Smooth muscle cell of trachea (primary cell): ENCODE measurements at places on chromosomes 7 and 10. TPM values are rescaled to one million over a fixed set of nuclear protein-coding genes. Genes with fewer than 3 reads are reported as not detected.

Gene CCDC186
- 11.6 and 22.0 TPM in 2 replicates for total RNA-seq

Gene SP4
- total RNA-seq, result 4.5 and 4.8 TPM in 2 replicates

Gene POM121C
- total RNA-seq, result 12.1 and 12.4 TPM in 2 replicates

Gene CPA2
- total RNA-seq, result not detected in 2 replicates

Gene ASZ1
- total RNA-seq, result not detected in 2 replicates

Gene MRC1
- total RNA-seq, result under 0.01 TPM in 1 of 2 replicates, not detected in the other

Gene ANXA8
- total RNA-seq, result 0.15 and 0.33 TPM in 2 replicates

Gene ZFAND2A
- total RNA-seq, result 10.6 and 13.4 TPM in 2 replicates

Gene ADIRF
- total RNA-seq, result 159 and 195 TPM in 2 replicates

Gene ICA1
- total RNA-seq, result 0.33 and 0.44 TPM in 2 replicates

Gene ENKUR
- total RNA-seq, result under 0.01 TPM in 1 of 2 replicates, not detected in the other

Gene HTR7
- 0.58 and 0.83 TPM in 2 replicates for total RNA-seq

Gene ZNF3
- 24.9 and 32.3 TPM in 2 replicates for total RNA-seq

Gene CC2D2B
- under 0.01 TPM in 1 of 2 replicates, not detected in the other for total RNA-seq

Gene NSUN6
- total RNA-seq, result 8.9 and 13.5 TPM in 2 replicates

Gene EN2
- total RNA-seq, result not detected in 2 replicates

Gene TCERG1L
- not detected in 2 replicates for total RNA-seq

Gene CTAGE6
- 0.58 and 0.66 TPM in 2 replicates for total RNA-seq

Gene CRTAC1
- not detected in 2 replicates for total RNA-seq

Gene DYNC1I1
- total RNA-seq, result 0.66 and 1.9 TPM in 2 replicates

Gene SPAM1
- not detected in 2 replicates for total RNA-seq

Gene PRSS37
- not detected in 2 replicates for total RNA-seq

Gene NUTM2A
- 0.29 and 2.3 TPM in 2 replicates for total RNA-seq

Gene SPDYE2
- not detected in 2 replicates for total RNA-seq

Gene ZC3HAV1
- total RNA-seq, result 33.9 and 43.2 TPM in 2 replicates

Gene GPR26
- not detected in 2 replicates for total RNA-seq

Gene PPA1
- 248 and 281 TPM in 2 replicates for total RNA-seq

Gene FAM131B
- 3.9 and 13.2 TPM in 2 replicates for total RNA-seq

Gene NPM3
- total RNA-seq, result 68.0 and 146 TPM in 2 replicates
